ENCODE measurements at places on chromosomes 2 and 18. TPM values are rescaled to one million over a fixed set of nuclear protein-coding genes. Genes with fewer than 3 reads are reported as not detected.

COLEC11 gene
- not detected for total RNA-seq

GRCh38 chr18:3493501-3494244 lies 43.7 kb downstream of the TGIF1 start:
- peak; percentile 62 for DNase-seq

DNA sequence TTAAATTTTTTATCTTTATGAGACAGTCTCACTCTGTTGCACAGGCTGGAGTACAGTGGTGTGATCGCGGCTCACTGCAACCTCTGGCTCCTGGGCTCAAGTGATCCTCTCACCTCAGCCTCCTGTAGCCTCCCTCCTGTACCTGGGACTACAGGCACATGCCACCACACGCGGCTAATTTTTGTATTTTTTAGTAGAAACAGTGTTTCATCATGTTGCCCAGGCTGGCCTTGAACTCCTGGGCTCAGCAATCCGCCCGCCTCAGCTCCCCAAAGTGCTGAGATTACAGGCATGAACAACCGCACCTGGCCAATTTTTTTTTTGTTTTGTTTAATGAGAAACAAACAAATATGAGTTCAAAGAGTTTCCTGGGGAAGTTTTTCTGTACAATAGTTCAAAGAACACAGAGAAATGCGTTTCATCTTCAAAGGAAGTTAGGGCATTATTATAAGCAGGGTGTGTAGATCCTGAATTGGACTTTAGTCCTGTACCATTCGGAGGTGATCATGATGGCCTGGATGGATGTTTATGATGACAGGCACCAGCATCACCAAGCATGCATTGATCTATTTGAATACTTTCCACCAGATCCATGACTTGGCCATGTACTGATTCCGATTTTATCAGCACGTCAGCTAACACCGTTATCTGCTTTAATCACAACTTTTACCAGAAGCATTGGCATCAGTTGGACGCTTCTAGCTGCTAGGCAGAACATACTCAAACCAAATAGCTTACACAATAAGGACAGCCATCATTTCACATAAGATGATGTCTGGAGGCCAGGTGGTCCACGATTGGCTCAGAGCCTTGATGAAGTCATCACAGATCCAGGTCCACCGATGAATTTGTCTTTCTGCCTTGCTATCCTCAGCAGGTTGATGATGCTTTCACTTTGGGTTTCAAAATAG lies 28.9 kb downstream of the TCF23 start:
- no peak for DNase-seq

DNA sequence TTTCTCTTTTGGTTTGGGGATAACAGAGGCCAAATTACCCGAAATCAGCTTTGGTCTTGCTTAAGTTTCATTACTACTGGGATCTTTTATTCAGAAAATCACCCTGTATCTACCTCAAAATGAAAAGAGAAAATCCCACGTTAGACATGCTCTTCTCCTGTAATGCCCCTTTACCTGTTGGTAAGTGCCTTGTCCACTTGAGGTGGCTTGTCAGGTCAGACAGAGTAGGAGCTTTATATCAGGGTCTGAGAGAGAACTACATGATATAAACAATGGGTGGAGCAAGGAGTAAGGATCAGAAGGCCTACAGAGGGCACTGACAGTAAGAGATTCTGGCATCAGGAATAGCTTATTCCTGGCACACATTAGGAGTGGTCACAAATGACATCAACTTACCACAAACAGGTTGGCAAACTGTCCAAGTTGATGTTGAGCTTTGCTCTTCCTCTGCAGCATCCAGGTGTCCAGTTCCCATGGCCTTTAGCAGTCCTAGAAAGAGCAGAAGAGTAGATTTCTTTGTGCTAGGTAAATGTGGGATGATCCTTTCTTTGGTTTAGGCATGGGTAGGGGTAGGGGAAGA lies at the start of gene REG1B:
TSS of gene REG1B (minus strand) at position 209 of the 580 bp plus-strand sequence. CDS start 381 bp downstream, outside the sequence.
- no peak for DNase-seq

- no peak for DNase-seq
These were observed 31.2 kb downstream of the ALPK2 start for GRCh38 chr18:58597649-58598048.

- peak; percentile 7 for DNase-seq
These were observed 77.8 kb upstream of the SETBP1 start for GRCh38 chr18:44602845-44603244.

- no peak for DNase-seq
These were observed at the start of gene KCNJ3 for GRCh38 chr2:154698296-154698720. Gene KCNJ3 (plus strand): TSS chr2:154698695. CDS start chr2:154698776, 81 bp downstream.

ANKRD30BL gene
- not detected for total RNA-seq

DNA sequence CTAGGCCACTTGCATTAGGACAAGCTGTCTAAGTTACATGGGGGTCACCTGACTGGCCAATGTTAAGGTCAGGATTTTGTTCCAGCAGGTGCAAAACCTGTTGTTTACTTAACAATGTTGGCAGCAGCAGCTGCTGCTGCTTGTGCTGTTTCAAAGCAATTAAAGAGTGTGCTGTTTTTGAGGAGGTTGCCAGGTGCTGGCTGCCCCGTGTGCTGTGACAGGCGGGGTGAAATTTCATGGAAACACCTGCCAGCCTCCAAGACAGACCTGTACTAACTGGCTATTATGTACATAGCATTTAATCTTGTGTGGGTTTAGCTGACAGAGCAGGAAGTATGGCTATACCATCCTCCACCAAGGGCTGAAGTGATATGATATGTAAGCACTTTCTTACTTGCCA lies 224.9 kb downstream of the ASXL3 start:
- DNase-seq: no peak

DNA sequence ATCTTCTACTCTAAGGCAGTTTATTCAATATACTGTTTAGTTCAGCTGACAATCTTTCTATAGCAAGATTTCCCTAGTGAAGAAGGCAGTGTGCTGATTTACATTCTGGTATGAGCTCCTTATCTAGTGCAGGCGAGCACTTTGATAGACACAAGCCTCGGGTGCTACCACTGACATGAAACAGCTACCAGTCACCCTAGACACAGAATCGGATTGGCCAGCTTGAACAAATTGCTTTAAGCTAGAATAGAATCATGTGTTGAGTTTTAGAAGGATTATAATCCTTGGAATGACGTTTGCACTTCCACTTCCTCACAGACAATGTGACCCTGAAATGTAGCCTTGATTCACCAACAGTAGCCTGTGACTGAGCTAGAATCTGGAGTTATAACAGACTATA lies 394.0 kb downstream of the EPHA4 start:
- DNase-seq: peak; percentile 62

CACNB4 gene
- total RNA-seq: 0.35 TPM

GRCh38 chr2:64323197-64323596 lies 130.8 kb upstream of the LGALSL start:
- DNase-seq: no peak

FAP gene
- 2.3 TPM for total RNA-seq

DNA sequence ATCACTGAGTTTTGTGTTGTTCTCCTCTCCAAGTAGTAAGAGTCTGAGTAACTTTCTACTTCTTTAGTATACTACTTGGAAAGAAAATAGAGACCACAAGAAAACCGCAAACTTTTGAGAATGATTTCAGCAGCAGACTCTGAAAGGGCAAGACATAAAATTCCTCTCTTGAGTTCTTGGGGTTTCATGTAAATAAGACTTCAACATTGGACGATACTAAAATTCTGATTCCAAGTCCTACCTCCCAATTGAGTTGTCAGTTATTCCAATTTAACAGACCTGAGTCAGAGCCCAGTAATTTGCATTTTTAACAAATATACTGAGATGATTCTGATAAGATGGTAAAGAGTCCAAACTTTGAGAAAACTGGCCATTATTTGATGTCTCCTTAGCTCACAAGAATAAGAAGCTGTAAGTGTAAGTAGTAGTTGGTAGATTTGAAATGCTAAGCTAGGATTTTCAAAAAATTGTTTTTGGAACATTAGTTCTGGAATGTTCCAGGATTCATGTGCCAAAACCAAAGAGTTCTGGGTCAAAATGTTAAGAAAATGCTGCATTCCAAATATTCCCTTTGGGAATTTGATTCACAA lies 261.6 kb upstream of the SPOPL start:
- no peak for DNase-seq

- no peak for DNase-seq
These were observed 213.7 kb downstream of the SEPTIN10 start for GRCh38 chr2:109400102-109400501.

CNTNAP5 gene
- total RNA-seq: not detected

- DNase-seq: peak; percentile 71
These were observed 37.0 kb upstream of the GRHL1 start for GRCh38 chr2:9914384-9915065.

- no peak for DNase-seq
These were observed 356.3 kb downstream of the SATB2 start for GRCh38 chr2:199101487-199101886.

- no peak for DNase-seq
These were observed 6.4 kb upstream of the PROC start for GRCh38 chr2:127411653-127412369.

DNA sequence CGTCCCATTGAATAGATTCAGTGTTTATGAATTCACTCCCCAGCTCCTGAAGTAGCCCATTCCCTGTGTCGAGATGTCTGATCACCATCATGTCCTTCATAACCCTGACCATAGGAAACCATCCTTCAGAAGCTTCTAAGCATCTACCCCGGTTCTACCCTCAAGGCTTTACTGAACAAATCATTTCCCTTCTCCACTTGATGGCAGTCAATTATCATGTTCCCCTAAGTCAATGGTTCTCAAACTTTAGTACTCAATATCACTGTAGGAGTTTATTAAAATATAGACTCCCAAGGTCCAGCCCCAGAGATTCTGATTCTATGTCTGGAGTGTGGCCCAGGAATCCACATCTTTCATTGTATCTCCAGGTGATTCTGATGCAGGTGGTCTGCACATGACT lies 228.4 kb upstream of the SP5 start:
- no peak for DNase-seq

DNA sequence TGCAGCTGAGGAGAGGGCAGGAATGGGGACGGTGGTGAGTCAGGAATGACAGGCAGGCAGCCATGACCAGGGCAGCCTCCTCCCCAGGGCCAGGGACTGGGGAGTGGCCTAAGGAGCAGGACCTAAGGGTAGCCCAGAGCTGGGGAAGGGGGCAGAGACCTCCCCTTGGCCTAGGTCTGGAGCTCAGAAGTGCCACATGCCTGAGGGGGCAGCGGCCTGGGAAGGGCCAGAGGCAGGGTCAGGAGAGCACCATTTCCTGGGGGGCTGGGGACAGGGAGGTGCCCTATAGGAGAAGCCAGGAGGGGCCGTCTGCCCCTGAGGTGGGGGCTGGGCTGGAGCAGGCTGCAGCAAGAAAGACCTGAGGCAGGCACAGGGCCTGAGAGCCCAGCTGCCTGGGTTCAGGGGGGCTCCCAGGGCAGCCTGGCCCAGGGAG lies 20.9 kb downstream of the CFLAR start:
- DNase-seq: no peak

GRCh38 chr2:222064286-222064685 lies 234.5 kb downstream of the PAX3 start:
- DNase-seq: no peak

GRCh38 chr2:111169268-111169667 lies 48.6 kb downstream of the BCL2L11 start:
- DNase-seq: no peak

LIPT1 gene
- 13.7 TPM for total RNA-seq

HOXD12 gene
- total RNA-seq: 0.42 TPM

- no peak for DNase-seq
These were observed 55.3 kb upstream of the ALPP start for GRCh38 chr2:232323328-232323650.

- DNase-seq: no peak
These were observed 180.0 kb upstream of the CCDC150 start for GRCh38 chr2:196459539-196459938.

DNA sequence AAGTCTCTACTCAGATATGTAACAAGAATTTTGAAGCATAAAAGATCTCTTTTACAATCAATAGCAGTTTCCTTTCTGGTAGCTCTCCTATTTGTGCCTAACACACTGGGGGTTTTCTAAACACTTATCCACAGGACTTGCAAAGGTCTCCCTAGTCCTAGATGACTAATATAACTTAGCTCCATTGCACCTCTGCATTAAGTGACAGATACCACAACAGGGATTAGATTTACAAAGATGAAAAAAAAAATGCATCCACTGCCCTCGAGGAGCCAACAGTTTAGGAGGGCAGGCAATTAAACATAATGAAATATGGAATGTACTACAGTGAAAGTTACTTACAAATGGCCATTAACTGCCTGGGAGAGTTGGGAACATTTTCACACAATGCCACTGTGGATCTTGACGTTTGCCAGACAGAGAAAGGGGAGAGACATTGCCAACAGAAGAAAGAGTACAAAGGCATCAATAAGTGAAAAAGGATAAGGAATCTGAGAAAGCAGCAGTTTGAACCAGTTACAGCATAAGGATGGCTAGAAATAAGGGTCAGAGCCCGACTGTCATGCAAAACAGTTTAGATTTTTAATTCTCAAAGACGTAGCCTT lies 14.3 kb downstream of the PPP3R1 start:
- no peak for DNase-seq

- DNase-seq: no peak
These were observed 54.6 kb upstream of the NFU1 start for GRCh38 chr2:69491864-69492263.

KRTCAP3 gene
- not detected for total RNA-seq

DNA sequence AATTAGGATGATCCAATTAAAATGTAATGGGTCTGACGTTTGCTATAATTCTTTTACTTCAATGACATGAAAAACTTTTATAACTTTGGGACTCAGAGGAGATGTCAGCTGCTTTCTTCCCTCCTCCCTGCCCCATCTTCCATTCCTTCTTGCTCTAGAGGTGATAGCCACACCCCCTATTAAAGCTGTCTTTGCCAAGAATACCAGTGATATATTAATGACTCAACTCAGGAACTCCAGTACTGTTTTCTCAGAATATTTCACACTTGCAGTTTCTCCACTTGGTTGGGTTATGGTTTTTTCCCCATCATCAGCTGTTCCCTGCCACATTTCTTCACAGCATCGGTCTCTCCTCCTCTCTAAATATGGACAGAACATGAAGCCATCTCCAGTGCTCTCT lies 184.0 kb downstream of the KCNE4 start:
- DNase-seq: no peak

ACTG2 gene
- 0.24 TPM for total RNA-seq

- DNase-seq: no peak
These were observed 49.2 kb upstream of the CDC42EP3 start for GRCh38 chr2:37720533-37721200.

GREB1 gene
- 57.6 TPM for total RNA-seq

ALPG gene
- not detected for total RNA-seq

- peak; percentile 16 for DNase-seq
These were observed 81.6 kb downstream of the CIB4 start for GRCh38 chr2:26559556-26559955.

DNA sequence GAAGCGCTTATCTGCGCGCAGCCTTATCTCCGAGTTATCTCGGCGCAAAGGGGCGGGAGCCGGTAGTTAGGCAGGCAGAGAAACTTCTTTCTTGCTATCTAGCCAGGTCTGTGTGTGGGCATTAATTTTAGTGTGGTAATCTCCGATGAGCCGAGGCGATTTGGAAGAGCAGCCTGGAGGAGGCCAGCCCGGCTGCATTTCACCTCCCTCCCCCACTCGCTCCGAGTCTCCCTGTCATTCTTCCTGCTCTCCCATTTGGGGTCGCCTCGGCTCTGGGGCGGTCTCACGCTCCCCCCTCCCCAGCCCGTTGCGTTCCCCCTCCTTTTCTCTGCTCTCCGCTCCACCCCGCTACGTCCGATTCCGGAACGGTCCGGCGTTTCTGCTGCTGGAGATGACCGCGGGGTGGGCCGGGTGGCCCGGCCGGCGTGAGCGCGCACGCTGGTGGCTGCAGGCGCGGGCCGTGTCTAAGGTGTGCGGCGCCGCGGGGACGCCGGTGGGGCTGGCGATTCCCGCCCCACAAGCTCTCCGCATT lies 566 bp downstream of the GATA6 start:
- DNase-seq: no peak

NR4A2 gene
- total RNA-seq: 5.2 TPM
